ENCODE measurements at places on chromosomes 2 and 18.

DNA sequence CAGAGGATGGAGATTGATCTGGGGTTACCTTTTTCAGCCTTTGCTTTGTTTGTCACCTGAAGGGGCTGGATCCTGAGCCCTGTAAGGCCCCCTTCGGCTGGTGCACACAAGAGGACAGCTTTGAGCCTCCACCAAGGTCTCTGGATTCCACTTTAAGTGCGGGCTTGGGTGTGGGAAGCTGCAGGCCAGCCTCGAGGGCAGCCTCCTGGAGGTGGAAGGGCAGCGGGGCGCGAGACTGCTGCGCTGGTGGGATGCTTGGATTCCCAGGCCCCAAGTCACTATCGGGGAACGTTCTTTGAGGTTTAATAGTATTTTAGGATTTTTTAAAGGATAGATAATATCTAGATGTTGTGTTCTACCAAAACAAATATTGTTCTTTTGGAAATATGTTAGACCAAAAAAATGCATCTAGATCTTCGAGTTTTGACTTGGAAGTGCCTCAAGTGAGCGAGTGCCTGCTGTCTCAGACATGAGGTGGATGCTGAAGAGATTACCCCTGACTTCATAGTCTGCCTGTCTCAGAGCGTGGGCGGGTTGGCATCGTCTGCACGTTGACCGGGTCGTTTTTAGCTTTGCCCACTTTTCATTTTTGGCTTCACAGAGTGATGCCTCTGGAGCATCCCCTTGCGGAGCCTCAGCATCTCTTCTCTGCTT, 113.8 kb downstream of the AGAP1 start:
- DNase-seq, result no peak

- DNase-seq, result no peak
Observed at GRCh38 chr2:197628043-197628500, 47.3 kb downstream of the RFTN2 start.

- peak; percentile 69 for DNase-seq
Observed at GRCh38 chr2:47631792-47632398, 151.1 kb upstream of the MSH6 start.

- peak; percentile 88 for DNase-seq
Observed at GRCh38 chr2:143426296-143426695, 297.1 kb downstream of the ARHGAP15 start.

DNA sequence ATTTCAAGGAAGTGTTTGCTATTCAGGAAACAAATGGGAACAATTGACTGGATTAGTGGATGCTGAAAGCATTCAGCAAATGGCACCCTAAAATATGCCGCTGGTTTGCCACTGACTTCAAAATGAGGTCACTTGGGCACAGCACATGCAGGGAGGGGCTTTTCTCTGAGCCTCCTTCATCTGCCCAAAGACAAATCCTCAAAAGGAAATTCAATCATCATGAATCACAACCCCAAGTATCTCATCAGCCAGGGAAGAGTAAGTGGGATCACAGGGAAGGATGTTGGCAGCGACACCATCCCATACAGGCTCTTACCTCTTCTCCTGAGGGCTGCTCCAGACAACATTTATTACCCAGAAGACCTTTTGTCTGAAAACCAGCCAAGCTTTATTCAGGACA, 14.4 kb upstream of the SP140L start:
- DNase-seq, result peak; percentile 61

DNA sequence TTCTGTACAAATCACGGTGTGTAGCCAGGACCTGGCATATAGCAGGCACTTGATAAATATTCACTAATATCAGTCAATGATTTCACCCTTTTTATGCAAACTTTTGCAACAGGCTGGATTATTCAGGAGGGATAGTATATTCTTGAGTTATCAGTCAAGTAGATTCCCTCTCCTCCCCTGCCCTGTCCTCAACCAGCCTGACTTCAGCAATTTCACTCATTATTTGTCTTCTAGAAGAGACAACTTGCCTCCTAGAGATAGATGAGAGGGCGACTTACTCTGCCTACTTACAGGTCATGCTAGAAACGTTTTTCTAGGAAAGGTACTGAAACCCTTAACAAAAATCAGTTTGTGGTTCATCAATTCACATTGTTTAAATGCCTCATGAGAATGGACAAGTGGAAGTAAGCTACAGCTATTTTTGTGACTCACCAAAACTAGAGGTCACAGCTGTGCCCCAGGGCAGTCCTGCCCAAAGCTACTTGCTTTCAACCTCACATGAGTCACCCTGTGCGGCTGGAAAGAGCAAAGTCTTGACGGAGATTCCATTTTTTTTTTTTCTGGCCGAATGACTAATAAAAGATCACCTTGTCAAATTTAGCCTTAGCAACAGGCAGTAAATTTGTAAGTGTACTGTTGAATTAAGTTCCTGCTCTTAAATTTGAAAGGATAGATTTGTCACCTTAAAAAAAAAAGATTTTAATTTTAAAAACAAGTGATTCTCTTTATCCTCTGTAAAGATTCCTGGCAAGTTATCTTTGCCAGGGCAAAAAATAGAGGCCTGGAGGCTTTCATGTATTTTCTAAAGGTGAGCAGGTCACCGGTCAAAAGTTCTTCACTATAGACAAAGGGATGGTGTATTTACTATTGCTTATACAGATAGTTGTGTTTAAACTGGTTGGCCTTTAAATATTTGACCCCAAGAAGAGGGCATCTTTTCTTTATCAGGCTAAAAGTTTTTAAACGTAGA, 109.0 kb upstream of the SLC35G4 start:
- DNase-seq, result peak; percentile 98

DNA sequence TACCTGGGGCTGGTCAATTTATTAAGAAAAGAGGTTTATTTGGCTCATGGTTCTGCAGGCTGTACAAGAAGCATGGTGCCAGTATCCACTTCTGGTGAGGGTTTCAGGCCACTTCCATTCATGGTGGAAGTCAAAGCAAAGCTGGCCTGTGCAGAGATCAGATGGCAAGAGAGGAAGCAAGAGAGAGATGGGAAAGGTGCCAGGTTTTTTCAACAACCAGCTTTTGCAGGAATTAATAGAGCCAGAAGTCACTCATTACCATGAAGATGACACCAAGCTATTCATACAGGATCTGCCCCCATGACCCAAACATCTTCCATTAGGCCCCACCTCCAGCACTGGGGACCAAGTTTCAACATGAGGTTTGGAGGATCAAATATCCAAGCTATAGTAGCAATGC, 56.8 kb upstream of the ST3GAL5 start:
- DNase-seq, result no peak

DNA sequence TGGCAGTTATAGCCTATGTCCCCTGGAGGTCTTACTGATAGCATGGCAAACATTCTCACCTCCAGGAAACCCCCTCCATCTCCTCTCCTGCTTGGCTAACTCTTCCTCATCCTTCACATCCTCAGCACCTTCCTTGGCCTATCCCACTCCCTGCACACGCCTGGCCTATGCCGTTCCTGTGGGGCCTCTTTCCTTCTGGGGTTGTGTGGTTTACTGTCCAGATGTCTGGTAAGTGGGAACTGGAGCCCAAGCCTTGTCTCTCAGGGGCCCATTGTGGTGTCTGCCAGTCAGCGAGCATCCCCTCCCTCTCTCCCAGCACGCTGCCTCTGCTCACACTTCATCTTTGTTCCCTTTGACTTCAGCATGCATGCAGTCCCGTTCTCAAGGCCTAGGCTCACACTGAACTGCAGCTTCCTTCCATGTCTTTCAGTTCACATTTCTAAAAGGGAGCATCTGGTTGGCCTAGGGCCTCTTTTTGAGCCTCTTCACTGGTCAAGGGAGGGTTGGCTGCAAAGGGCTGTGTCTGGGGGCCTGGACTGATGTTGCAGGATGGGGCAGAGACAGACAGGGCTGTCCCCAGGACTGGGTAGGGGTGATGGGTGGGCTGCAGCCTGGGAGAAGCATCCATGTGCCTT, 13.1 kb downstream of the SPR start:
- DNase-seq, result no peak

DNA sequence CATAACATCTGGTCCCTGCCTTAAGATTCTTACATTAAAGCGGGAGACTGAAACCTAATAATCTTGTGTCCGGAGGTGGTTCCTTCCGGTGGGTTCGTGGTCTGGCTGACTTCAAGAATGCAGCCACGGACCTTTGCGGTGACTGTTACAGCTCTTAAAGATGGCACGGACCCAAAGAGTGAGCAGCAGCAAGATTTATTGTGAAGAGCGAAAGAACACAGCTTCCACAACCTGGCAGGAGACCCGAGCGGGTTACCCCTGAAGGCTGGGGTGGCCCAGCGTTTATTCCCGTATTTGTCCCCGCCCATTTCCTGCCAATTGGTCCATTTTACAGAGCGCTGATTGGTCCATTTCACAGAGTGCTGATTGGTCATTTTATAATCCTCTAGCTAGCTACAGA, 122.3 kb upstream of the SIX2 start:
- no peak for DNase-seq

- peak; percentile 7 for DNase-seq
Observed at GRCh38 chr2:99562516-99562915, 72.7 kb upstream of the REV1 start.

GRCh38 chr2:233410196-233410760, 56.0 kb downstream of the DGKD start:
- no peak for DNase-seq

DNA sequence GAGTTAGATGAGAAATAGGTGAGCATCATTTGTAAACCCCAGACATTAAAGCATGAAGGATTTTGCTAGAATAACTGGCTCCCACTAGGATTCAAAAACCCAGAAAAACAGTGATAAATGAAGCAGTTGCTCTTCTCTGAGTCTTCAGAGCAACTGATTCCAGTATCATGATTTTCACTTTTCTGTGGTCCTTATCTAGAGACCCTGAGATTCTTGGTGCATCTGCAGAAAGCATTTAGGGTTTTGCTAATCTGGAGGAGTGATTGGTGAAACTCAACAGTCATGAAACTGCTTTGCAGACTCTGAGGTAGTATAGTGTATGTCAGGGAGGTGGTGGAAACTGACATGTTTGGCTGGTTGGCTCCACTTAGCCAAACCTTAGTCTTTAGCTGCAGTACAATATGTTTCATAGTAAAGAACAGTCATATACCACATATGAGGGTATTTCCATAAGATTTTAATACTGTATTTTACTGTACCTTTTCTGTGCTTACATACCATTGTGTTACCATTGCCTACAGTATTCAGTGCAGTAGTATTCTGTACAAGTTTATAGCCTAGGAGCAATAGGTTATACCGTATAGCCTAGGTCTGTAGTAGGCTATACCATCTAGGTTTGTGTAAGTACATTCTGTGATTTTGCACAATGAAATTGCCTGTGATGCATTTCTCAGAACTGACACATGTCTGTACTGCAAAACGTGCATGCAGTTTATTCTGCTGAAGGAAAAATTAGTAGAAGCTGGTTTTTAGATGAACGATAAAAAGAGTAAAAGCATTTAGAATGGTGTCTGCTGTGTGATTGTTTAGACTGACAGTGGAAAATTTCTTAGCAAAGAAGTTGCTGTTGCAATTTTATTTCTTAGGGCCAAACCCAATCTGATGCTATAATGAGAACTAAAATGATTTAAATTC, 23.8 kb downstream of the EML4 start:
- DNase-seq, result no peak

GRCh38 chr2:85278361-85278760, 49.4 kb downstream of the TGOLN2 start:
- peak; percentile 75 for DNase-seq

DNA sequence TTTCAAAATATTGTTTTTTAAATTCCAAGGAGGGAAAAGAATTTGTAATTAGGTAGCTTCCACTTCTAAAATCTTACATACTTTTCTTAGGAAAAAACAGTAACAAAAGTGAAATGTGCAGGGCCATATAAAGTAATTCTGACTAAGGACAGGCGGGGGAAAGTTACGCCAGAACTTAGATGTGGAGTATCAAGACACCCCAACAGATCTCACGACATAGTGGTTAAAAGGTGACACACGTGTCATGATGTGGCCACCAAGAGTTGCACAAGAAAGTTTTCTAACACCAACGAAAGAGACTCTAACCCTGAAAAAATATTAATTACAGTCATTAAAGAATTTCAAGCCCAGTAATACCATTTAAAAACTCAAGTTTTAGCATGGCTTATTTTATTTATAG, 51.0 kb downstream of the KIDINS220 start:
- DNase-seq, result no peak

- DNase-seq, result no peak
Observed at GRCh38 chr18:43081396-43081795, 34.1 kb downstream of the RIT2 start.

DNA sequence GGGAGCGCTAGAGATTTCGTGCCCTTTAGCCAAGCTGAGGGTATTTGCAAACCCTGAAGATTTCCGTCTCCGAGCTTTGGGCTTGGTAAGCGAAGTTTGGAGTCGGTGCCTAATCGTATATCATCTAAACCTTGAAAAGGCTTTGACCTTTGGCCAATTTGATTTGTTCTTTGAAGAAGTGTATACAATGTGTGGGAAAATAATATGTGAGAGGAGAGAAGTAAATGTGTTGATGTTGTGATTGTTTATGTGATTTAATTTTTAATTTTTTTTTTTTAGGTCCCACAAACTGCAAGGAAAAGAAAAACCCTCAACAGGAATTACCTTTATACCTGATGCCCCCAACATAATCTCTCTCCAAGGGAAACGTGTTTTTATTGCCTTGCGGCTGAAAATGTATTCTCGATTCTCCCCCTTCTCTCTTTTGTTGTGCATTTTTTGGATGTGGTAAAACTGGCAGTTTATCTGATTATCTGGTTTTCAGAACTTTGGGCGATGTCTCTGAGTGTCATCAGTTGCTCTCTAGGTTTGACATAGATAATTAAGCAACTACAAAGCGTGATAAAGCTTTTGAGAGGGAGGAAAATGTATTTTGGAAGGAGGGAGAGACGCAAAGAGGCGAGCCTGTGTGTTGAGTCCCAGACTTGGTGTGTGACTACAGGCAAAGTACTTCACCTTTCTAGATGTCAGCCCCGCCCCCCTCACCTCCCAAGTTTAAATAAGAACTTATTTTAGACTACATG, 912 bp upstream of the FBXO11 start:
- DNase-seq, result no peak

GRCh38 chr2:39494784-39495251, 57.7 kb upstream of the MAP4K3 start:
- peak; percentile 95 for DNase-seq

DNA sequence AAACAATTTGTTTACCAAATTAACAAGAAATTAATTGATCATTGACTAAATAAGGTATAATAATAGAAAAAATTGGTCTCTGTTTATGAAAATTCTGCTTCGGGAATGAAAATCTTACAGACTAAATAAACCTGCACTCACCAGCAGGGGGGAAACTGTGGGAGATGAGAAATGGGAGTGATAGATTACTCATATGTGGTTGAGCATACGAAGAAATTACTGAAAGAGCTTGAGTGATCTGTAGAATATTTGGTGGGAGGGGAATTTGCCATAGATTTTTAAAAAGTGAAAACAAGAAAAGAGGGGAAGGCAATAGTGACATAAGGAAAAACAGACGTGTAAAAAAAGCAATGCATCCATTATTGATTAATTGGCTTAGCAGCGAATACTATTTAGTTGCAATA, 2.2 kb downstream of the HMSD start:
- DNase-seq, result peak; percentile 12

DNA sequence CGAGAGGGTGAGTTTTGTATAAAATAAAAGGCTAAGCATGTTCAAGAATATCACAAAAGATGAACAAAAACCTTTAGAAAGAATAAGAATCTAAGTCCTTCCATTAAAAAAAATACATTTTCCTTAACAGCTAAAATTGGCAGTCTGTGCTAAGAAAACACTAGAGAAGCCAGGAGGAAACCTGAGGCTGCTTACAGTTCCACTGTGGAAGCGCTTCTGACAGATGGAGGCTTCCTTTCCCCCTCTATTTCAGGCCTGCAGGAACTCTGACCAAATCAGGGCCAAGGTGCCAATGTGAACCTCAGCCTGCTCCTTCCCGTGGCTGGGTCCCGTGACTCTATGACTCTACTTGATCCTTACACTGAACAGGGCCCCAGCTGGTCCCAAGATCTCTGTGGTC, 108.1 kb upstream of the ARHGAP28 start:
- no peak for DNase-seq

Data from HFFc6 (cell line).